ENCODE measurements at places on chromosomes 5 and 9.

GRCh38 chr9:77811832-77812231, 163.7 kb upstream of the GNA14 start:
- DNase-seq = no peak

GRCh38 chr9:90432951-90433350, 209.7 kb downstream of the DIRAS2 start:
- DNase-seq = no peak

DNA sequence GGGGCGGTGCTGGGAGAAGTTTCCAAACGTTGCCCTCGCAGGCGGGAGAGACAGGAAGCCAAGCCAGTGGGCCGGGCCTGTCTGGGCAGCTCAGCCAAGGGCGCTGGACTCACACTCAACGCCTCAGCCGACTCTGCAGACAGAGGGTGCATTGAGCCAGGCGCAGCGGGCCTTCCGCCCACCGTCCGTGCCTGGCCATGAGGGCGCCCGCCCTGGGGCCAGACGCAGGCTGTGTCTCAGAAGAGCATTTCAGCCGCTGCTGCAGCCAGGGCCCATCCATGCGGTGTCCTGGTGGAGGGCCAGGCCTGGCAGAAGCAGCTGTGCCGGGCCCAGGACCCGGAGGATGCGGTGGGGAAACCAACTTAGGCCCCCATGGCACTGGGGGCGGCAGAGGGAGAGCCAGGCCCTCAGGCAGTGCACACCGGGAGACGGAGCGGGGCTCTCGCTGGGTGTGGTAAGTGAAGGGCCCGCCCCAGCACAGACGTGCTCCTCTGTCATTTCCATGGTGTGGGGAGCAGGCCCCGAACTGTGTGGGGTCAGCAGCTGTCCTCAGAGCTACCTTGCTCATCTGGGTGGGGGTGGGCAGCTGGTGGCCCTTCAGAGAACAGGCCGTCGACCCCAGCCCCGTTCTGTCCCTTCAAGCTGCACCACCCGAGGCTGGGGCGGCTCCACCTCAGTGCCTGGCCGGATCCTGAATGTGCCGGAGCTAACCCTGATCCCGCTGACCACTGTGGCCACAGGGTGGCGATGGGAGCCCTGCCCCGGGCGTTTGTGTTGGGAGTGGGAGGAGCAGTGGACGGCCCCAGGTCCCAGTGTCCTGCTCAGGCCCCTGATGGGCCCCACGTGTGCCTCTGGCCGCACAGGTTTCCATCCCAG, 18.0 kb downstream of the DNLZ start:
- no peak for DNase-seq

DNA sequence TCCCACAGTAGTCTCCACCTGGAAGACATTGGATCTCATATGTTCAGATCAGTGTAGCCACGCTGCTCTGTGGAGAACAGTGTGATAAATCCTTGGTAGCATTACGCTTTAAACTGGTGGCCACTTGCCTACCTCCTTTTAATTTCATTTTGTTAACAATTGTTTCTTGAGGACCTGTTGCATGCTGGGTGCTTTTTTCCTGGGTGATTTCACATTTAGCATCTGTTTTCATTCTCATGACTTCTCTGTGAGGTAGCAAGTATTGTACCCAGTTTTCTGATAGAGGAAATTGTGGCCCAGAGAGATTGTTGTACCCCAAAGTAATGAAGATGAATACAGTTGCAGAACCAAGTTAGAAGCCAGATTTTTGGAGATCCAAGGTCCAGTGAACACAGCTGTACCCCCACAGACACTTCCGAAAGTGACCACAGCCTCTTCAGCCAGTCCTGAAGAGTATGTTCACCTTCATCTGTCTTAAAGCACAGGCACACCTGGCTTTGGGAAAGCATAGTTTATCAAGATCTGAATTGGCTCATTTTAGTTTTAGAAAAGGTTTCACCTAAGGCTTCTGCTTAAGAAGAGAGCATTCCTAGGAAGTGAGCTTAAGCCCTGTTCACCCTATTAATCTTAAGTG, 75.2 kb downstream of the F2RL2 start:
- no peak for DNase-seq

- DNase-seq = peak; percentile 22
Measured at GRCh38 chr9:16368237-16369087, 502.0 kb downstream of the BNC2 start.

DNA sequence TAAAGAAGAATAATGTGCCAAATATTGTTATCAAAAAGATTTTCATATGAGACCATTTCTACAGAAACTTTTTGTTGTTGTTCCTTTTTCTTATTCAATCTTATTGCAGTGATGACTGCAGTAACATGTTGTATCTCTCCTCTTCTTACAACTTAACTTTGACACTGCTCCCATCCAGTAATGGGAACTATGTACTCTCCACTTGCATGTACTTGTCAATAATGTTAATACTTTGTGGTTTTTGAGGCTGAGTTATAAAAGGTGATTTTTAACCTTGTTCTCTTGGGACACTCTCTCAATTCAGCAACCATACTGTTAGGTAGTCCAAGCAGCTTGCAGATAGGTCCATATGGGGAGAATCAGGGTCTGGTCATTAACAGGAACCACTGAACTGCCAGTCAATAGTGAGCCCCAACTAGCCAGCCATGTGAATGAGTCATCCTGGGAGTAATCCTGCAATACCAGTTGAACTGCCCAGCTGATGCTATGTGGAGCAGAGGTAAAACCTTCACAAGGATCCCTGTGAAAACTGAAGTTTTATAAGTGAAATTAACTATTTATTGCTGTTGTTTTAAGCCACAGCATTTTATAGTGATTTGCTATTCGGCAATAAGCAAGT, 199.6 kb upstream of the DAB2 start:
- DNase-seq = no peak

- no peak for DNase-seq
Measured at GRCh38 chr5:53575101-53575500, 14.7 kb downstream of the NDUFS4 start.

DNA sequence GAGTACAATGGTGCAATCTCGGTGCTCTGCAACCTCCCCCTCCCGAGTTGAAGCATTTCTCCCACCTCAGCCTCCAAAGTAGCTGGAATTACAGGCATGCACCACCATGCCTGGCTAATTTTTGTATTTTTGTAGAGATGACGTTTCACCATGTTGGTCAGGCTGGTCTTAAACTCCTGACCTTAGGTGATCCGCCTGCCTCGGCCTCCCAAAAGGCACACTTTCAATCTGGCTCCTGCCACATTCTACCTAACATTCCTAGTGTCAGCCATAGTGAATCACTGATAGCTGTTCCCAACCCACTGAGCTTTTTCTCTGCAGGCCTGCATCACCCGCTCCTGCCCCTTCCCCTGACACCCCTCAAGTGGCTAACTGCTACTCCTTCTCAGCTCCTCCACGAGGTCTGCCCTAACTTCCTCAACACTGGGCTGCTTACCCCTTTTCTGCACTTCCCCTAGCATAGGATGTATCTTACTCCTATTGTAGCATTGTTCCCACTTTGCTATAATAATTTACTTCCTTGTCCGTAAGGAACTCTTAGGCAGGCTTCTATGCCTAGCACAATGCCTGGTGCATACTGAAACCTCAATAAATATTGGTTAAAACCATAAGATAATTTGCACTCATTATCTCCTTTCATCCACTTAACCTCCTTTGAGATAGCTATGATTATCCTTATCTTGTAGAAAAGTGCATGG, 42.0 kb upstream of the LIFR start:
- DNase-seq = no peak

- no peak for DNase-seq
Measured at GRCh38 chr5:168750926-168751325, 171.8 kb upstream of the PANK3 start.

DNA sequence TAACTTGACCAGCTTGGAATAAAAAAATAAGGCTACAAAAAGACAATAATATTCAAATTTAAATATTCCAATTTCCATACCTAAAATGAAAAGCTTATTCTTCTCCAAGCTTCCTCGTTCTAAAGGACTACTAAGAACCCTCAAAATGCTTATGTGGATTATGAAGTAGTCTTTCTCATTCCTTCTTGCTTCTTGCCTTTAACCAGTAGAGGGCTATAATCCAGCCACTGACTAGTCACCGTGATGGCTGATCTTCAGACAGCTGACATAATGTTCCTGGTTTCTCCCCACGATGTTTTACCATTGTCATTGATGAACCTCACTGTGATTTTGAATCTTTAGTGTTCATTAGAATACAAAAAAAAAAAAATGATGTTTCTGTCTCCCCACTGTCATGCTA, 515.3 kb downstream of the TLE1 start:
- no peak for DNase-seq

- no peak for DNase-seq
Measured at GRCh38 chr5:41067714-41068568, 3.2 kb downstream of the MROH2B start.

- no peak for DNase-seq
Measured at GRCh38 chr5:124467745-124468144, 278.7 kb downstream of the ZNF608 start.

- no peak for DNase-seq
Measured at GRCh38 chr5:329121-329735, 7.7 kb downstream of the AHRR start.

DNA sequence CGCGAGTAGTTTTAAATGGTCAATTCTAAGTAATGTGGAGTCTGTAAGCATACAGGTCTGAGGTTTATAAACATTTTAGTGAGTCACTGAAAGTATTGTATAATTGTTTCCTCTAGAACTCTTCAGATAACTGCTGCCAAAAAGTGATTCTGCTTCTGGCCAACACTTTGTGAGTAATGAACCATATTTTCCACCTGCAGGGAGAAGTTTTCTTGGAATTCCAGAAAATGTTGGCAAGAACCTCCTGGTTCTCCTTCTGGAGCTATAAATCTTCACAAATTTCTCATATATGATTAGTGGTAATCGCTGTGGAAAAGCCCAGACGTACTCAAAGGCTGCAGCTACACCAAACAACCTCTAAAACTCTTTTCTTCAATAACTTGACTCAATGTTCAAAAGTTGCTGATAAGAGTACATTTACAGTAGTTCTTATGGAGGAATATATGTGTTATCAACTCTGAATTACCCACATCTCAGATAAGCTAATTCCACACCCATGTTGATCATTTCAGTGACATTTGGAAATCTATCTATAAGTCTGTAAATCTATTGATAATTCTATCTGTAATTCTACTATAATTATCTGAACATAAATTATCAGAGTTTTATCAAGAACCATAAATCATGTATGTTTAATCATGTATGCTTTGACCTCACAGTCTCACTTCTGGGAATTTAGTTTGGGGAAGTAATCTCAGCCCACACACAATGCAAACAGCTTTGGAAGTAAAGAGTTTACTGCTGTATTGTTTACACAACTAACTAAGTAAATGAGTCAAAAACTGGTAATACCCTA, 74.1 kb downstream of the FNBP1 start:
- peak; percentile 42 for DNase-seq

DNA sequence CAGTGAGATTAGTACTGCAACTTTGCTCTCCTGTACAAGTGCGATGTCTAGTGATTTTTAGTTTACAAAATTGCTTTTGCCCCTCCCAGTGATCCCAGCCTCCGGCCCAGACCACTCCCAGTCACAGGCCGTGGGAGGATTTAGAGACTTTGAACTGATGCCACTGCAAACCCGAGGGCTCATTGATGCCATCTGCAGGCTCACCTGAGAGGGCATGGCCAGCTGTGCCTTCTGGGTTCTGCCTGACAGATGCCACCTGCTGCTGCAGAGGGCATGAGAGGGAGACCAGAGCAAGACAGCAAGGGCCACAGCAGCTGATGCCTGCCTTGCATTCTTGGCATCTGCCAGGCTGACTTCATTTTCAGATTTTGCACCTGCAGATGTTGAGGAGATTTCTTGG, 593.8 kb downstream of the CDK5RAP2 start:
- no peak for DNase-seq

DNA sequence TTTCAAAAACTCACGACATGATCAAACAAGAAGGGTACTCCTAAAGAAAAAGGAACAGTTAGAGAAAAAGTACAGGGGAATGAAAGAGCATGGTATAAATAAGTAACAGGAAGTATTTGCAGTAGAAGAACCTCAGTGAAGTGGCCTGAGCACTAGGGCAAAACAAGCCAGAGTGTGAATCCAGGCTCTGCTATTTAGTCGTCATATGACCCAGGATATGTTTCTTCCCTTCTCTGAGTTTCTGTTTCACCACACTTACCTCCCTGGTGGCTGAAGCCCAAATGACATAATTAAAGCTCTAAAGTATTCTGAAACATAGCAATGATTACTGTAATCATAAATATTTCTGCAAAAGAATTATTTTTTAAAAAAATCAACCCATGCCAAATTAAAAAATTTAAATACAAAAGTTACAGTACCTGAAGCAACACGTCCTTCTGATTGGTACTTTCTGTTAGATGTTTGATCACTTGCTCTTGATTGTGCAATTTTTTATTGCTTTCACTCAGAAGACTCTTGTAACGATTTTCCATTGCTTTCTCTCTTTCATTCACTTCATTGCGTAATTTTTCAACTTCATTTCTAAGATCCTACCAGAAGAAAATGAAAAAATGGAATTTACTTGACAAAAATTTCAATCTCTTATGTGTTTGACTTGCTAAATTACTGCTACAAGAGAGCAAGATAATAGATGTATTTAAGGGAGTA, 88.9 kb downstream of the CDK5RAP2 start:
- DNase-seq = no peak

DNA sequence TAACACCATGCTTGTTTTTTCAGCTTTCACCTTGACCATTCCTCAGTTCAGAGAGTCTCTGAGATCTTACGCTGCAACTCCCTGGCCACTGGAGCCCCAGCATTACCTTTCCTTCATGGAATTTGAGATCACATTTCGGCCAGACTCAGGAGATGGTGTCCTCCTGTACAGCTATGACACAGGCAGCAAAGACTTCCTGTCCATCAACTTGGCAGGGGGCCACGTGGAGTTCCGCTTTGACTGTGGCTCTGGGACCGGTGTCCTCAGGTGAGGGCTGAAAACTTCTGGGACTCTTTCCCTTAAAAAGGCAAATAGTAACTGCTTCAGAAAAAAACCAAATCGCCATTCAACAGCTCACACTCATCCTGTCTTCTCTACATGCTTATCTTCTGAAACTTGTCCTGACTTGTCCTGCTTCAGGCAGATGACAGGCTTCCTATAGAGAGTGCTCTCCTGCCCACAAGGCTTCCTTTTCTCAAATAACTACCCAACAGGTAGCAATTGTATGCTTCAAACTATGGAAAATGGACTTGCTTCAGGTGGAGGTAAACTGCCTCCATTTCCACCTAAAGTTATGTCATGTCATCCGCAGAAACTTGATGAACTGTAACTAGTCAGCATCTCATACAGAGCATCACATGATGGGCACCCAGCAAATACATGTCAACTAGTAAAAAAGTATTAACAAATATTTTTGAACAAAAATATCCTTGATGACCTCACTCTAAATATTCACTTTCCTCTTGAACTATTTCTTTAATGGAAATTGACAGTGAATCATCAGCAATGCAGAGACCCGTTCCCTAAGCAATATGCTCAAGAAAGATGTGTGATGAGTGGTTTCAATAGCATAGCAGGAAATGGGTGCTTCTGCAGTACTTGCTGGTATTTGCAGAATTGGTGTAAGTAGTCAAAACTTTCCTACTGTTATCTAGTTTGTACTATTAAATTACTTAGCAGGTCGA, 129.2 kb downstream of the LIFR start:
- DNase-seq = no peak

All from HTR-8/SVneo (cell line).